Endothelial cell (in vitro differentiated cells): ENCODE measurements at places on chromosomes 16 and 17.
A peak's percentile ranks its signal among the peaks of the same experiment; 100 is the strongest.

GRCh38 chr17:39714234-39714633 is 14.4 kb downstream of the ERBB2 start:
- H3K27me3 ChIP-seq = peaks cover 5% of the 10 kb centered on the region
- no peaks in the 10 kb centered on the region for H3K4me1 ChIP-seq
- H3K4me3 ChIP-seq = no peak overlapping the region
- H3K27ac ChIP-seq = no peak overlapping the region
- H3K36me3 ChIP-seq = peaks cover 18% of the 10 kb centered on the region

- H3K27me3 ChIP-seq = peaks cover 9% of the 10 kb centered on the region
- H3K4me3 ChIP-seq = peak overlapping the region; percentile 88
- DNase-seq = peak; percentile 37
- H3K27ac ChIP-seq = peak overlapping the region; percentile 76
- H3K4me1 ChIP-seq = peaks cover 54% of the 10 kb centered on the region
These were observed 1.0 kb upstream of the CKLF start for GRCh38 chr16:66551348-66551759.

- no peaks in the 10 kb centered on the region for H3K36me3 ChIP-seq
- H3K4me1 ChIP-seq = no peaks in the 10 kb centered on the region
- H3K27ac ChIP-seq = peak overlapping the region; percentile 32
- H3K27me3 ChIP-seq = peaks cover 7% of the 10 kb centered on the region
- no peak overlapping the region for H3K4me3 ChIP-seq
These were observed 99.6 kb downstream of the SPACA3 start for GRCh38 chr17:33091271-33091670.

DNA sequence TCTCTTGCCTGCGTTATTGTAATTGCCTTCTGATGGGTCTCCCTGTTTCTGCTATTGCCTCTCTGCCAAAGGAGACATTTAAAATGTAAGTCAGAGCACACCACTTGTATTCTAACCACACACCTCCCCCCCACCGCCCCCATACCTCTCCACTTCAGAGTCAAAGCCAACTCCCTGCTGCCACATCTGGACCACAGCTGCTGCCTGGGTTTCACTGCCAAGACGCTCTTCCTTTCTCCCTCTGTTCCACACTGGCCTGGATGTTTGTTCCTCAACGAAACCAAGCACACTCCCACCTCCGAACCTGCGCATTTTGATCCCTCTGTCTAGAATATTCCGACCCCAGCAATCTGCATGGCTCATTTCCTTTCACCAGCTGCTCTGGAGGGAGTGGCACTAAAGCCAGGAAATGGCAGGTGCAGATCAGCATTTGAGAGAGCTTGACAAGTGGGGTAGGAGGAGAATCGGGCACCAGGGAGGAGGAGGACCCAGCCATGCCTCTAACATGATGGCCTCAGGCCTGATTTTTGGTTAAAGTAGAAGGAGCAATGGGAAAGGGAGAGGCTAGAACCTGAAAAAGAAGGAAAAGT is 92.4 kb upstream of the HS3ST2 start:
- no peak overlapping the region for H3K27ac ChIP-seq
- H3K36me3 ChIP-seq = no peaks in the 10 kb centered on the region

- H3K4me3 ChIP-seq = no peak overlapping the region
- no peak for DNase-seq
- no peaks in the 10 kb centered on the region for H3K27me3 ChIP-seq
- H3K27ac ChIP-seq = no peak overlapping the region
These were observed 32.8 kb downstream of the RNF157 start for GRCh38 chr17:76207275-76208059.

DNA sequence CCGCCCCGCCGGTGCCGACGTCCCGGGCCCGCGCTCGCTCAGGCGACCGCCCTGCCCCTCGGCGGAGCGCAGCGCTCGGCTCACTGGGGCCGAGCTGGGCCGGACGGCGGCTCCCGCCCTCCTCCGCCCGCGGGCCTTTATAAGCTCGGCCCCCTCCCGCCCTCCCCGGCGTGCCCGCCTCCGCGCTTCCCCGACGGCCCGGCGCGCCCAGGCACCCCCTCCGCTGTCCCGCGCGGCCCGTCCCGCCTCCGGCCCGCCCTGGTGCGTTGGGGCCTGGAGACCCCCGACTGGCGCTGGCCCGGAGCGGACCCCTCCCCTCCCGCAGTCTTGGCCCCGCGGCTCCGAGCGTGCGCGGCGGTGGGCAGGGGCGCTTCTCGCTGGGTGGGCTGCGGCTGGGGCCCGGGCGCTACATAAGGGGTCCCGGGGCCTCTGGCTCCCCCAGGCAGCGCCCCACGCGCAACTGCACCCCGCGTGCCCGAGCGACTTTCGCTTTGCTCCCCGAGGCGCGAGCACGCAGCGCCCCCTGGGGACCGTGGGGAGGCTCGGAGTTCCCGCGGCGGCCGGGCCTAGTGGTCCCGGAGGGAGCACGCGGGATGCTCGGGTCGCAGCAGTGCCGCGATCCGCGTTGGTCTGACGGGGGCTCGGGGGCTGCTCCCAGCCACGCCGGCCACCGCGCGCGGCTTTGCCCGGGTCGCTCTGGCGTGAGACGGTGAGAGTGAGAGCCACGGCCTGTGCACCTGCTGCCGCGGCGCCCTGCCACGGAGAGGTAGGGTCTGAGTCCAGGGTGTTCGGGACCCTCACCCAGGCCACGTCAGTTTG is at the start of gene PIEZO1:
Gene PIEZO1, minus strand, starts transcription at position 115 of the 819 bp plus-strand sequence. CDS start 256 bp downstream, outside the sequence.
- peak; percentile 79 for DNase-seq
- peak within 1 kb of the TSS; percentile 90 for H3K4me3 ChIP-seq
- peaks cover 6% of the 10 kb centered on the region for H3K27me3 ChIP-seq
- H3K4me1 ChIP-seq = peaks cover 34% of the 10 kb centered on the region
- peak within 1 kb of the TSS; percentile 89 for H3K27ac ChIP-seq

- H3K27me3 ChIP-seq = peaks cover 2% of the 10 kb centered on the region
- no peak for DNase-seq
- H3K36me3 ChIP-seq = no peaks in the 10 kb centered on the region
These were observed 559.8 kb downstream of the WWOX start for GRCh38 chr16:78659216-78659615.

DNA sequence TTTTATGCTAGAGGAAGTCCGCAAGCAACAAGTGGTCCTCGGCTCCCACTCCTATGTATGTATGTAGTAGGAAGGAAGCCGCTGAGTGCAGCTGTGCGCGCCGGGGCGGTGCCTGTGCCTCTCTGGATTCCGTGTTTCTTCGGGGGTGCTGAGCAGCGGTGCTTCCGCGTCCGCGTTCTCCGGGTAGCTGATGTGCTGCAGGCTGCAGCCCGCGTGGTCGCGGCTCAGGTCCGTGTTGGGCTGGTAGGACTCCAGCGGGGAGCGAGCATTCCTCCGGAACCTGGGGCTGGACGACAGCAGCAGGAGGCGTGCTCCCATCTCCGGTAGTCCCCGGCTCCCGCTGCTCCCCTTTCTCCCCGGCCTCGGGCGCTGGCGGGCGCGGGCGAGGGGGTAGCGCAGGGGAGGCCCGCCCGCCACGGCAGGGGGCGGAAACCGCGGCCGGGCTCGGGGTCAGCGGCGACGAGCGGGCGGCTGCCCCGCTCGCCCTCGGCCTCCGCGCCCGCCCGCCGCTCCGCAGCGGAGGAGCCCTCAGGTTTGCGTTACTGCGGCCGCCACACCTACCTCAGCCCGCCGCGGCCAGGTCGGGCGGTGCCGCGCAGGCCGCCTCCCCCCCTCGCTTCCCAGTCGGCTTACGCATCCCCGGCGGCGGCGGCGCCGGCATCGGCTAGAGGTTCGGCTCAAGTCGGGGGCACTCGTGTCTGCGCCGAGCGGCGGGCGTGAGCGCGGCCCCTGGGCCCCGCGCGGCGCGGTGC is 487 bp downstream of the C17orf67 start:
- H3K4me1 ChIP-seq = peaks cover 12% of the 10 kb centered on the region
- H3K27me3 ChIP-seq = peaks cover 8% of the 10 kb centered on the region
- H3K36me3 ChIP-seq = no peaks in the 10 kb centered on the region
- peak overlapping the region; percentile 22 for H3K27ac ChIP-seq

GRCh38 chr17:78677303-78678221 is 100.4 kb upstream of the DNAH17 start:
- no peak for DNase-seq
- peaks cover 9% of the 10 kb centered on the region for H3K27me3 ChIP-seq
- peaks cover 23% of the 10 kb centered on the region for H3K4me1 ChIP-seq
- no peak overlapping the region for H3K4me3 ChIP-seq

DNA sequence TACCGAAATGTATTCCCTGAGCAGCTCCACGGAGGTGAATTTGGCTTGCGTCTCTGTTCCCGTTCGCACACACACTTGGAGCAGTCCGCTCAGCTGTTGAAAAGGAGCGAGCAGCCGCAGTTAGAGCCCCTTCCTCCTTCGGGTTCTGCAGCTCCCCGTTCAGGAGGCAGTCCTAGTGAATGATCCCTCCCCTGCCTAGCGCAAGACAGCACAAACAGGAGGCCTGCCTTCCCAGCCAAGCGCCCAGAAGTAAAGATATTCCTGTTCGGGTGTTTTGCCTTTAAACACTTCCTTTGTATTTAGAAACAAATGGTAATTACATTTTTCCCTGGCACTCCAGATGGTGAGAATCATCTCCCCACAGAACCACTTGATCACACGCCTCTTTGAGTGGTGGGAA is 64.7 kb downstream of the ABCC12 start:
- H3K27me3 ChIP-seq = peaks cover 12% of the 10 kb centered on the region
- H3K4me3 ChIP-seq = no peak overlapping the region
- DNase-seq = no peak
- no peaks in the 10 kb centered on the region for H3K4me1 ChIP-seq

DNA sequence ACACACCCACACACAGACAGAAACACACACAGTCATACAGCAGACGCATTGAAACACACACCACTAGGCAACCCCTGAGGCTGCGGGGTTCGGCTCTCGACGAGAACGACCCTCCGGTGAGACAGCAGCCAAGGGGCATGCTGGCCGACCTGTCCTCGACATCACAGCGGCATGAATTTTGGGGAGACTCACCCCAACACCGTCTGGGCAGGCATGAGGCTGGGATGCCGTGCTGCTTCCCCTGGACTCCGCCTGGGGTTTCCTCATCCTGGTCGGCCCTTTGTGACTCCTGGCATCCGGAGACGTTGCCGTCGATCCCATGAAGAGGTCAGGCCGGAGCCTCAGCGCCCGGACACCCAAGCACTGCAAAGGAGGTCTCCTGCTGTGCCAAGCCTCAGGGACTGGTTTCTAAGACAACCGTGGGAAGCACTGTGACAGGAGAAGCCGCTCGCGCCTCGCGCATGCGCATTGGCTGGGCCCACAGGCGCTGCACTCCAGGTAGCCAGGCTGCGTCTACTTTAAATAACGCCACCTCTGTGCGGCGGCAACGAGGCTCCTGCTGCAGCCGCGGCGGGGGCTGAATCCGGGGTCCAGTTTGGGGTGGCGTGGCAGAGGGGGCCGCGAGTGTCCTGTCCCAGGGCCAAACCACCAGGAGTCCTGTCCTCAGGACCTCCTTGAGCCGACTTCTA is 13.8 kb upstream of the KCNJ18 start:
- peak overlapping the region; percentile 66 for H3K4me3 ChIP-seq
- H3K27ac ChIP-seq = peak overlapping the region; percentile 49
- peaks cover 14% of the 10 kb centered on the region for H3K4me1 ChIP-seq
- no peak for DNase-seq
- peaks cover 47% of the 10 kb centered on the region for H3K27me3 ChIP-seq
- H3K36me3 ChIP-seq = peaks cover 38% of the 10 kb centered on the region

GRCh38 chr16:23710008-23710407 is 3.0 kb downstream of the ERN2 start:
- DNase-seq = no peak
- peaks cover 10% of the 10 kb centered on the region for H3K36me3 ChIP-seq
- H3K4me3 ChIP-seq = peak overlapping the region; percentile 51
- peaks cover 7% of the 10 kb centered on the region for H3K27me3 ChIP-seq

DNA sequence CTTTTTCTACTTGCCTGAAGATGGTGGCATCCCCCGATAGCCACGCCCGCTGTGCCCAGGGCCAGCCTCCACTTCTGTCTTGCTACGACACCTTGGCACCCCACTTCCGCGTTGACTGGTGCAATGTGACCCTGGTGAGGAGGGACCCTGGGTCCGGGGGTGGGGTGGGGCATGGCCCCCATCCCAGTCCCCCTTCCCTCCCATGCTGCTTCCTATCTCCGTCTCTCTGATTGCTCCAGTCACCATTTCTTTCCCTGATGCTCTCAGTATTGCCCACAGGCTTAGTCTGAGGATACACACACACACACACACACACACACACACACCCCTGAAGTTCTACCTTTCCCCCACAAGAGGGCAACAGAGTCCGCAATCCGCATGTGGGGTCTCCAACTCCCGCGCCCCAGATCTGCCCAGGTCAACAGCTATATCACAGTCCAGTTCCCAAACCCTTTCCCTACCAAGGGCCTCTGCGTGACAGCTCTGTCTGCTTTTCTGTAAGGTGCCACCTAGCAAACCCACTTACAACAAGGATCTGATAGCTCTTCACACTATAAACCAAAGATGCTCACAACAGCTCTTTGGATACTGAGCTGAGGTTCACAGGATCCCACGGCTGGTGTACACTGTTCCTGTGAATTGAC is 3.4 kb downstream of the SGCA start:
- peak; percentile 67 for DNase-seq
- H3K4me3 ChIP-seq = peak overlapping the region; percentile 37
- H3K27me3 ChIP-seq = peaks cover 11% of the 10 kb centered on the region
- peaks cover 4% of the 10 kb centered on the region for H3K36me3 ChIP-seq
- H3K4me1 ChIP-seq = peaks cover 5% of the 10 kb centered on the region

- H3K4me3 ChIP-seq = peak overlapping the region; percentile 79
- no peak overlapping the region for H3K27ac ChIP-seq
- H3K27me3 ChIP-seq = peaks cover 8% of the 10 kb centered on the region
- peaks cover 34% of the 10 kb centered on the region for H3K4me1 ChIP-seq
These were observed 661 bp downstream of the LYRM9 start for GRCh38 chr17:27892542-27892865.

DNA sequence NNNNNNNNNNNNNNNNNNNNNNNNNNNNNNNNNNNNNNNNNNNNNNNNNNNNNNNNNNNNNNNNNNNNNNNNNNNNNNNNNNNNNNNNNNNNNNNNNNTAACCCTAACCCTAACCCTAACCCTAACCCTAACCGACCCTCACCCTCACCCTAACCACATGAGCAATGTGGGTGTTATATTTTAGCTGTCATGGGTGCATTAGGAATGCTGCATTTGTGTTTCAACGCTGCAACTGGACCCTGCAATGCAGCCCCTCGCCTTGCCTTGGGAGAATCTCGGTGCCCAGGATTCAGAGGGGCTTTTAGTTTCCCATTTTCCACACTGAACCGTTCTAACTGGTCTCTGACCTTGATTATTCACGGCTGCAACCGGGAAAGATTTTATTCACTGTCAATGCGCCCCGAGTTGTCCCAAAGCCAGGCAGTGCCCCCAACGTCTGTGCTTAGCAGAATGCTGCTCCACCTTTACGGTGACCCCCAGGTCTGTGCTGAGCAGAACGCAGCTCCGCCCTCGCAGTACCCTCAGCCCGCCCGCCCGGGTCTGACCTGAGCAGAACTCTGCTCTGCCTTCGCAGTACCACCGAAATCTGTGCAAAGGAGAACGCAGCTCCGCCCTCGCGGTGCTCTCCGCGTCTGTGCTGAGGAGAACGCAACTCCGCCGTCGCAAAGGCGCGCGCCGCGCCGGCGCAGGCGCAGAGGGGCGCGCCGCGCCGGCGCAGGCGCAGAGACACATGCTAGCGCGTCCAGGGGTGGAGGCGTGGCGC is 43.3 kb downstream of the POLR3K start:
- no peak for DNase-seq
- H3K36me3 ChIP-seq = no peaks in the 10 kb centered on the region
- H3K27me3 ChIP-seq = no peaks in the 10 kb centered on the region
- H3K4me1 ChIP-seq = no peaks in the 10 kb centered on the region
- H3K4me3 ChIP-seq = peak overlapping the region; percentile 86

GRCh38 chr16:5031601-5032000 is 2.1 kb downstream of the NAGPA start:
- DNase-seq = no peak
- peaks cover 9% of the 10 kb centered on the region for H3K4me1 ChIP-seq
- no peak overlapping the region for H3K4me3 ChIP-seq
- peaks cover 18% of the 10 kb centered on the region for H3K27me3 ChIP-seq
- no peak overlapping the region for H3K27ac ChIP-seq
